Activated CD8-positive, alpha-beta memory T cell treated with anti-CD3 and anti-CD28 coated beads, Interleukin-2, amount 50 U/mL, for 4 hours (primary cell): ENCODE measurements at places on chromosomes 1 and 21.

GRCh38 chr1:219534991-219535390 is 77.9 kb downstream of the ZC3H11B start:
- DNase-seq, result no peak

- no peak for DNase-seq
Measured at GRCh38 chr1:113663165-113663951, 95.9 kb downstream of the PHTF1 start.

GRCh38 chr1:33155877-33156538 is 25.8 kb downstream of the TRIM62 start:
- DNase-seq, result no peak

DNA sequence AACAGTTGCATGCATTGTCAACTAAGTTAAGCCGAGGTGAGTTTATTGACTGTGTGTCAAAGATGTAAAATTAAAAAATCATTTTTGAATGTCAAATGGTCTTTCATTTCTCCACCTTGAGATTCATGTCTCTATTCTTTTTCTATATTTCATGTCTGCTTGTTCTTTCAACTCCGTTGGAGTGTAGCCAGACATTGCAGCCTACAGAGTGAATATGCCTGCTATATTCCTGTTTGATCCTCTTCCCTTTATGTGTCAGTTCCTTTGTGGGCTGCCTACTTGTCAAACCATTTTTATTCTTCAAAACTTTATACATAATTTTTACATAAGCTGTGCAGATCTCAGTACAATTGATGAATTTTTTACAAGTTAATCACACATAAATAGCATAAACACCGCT is 1325.8 kb upstream of the PRMT6 start:
- no peak for DNase-seq

DNA sequence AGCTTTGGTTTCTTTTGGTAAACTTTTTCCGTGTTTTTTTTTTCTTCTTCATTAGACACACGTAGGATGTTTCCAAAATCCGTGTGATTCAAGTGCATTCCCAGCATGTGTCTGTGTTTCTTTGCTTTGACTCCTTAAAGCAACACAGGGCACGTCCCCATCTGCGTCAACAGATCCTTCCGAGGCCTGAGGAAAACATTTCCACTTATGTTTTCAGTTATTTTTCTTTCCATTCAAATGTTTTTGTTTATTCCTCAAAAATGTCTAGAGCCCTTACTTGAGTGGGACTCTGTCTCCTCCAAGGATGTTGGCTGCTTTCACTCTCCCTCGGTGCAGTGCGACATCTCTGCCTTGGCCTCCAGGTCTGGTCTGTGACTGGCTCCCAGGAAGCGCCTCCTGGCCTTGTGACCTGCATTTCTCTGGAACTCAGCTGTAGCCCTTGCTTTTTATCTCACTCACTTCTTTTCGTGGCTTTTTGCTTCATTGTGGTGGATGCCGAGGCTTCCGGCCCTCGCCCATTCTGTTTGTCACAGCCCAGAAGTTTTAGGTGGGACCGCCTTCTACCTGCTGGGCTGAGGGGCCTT is 31.3 kb upstream of the SLC19A1 start:
- DNase-seq, result no peak

GRCh38 chr1:162178432-162178831 is 108.9 kb downstream of the NOS1AP start:
- DNase-seq, result no peak

DNA sequence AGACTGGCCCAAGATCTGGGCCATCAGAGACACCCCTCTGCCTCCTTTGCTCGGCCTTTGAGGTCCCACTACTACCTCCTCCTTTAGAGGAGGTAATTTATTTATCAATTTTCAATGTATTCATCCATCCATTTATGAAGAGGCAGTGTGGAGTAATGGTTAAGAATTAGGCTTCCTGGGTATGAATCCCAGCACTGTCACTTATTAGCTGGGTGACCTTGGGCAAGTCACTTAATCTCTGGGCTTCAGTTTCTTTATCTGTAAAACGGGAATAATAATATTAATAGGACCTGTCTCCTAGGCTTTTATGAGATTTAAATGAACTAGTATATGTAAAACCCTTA is 1.7 kb downstream of the NR0B2 start:
- DNase-seq, result no peak
